ENCODE measurements at places on chromosomes 12 and 14.
A peak's percentile ranks its signal among the peaks of the same experiment; 100 is the strongest.

DNA sequence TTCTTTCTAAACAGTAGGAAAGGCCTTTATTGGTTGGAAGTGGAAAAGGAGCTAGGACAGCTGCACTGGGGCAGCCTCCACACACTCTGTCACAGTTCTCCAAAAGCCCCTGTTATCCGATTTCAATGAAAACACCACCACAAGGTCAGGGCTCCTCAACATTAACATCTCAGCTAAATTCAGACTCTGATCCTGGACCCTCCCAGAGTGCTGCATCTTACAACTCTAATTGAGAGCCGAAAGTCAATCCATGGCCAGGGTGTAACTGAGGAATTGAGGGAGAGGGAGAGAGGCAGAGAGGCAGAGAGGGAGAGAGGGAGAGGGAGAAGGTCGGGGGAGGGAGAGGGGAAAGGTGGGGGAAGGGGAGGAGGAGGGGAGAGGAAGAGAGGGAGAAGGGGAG is 32.1 kb downstream of the DICER1 start:
- no peak for DNase-seq

GRCh38 chr12:121580959-121581685 is at the start of gene KDM2B:
KDM2B (minus strand) TSS chr12:121581023; CDS start chr12:121580911, 112 bp downstream.
- peak; percentile 40 for DNase-seq

DNA sequence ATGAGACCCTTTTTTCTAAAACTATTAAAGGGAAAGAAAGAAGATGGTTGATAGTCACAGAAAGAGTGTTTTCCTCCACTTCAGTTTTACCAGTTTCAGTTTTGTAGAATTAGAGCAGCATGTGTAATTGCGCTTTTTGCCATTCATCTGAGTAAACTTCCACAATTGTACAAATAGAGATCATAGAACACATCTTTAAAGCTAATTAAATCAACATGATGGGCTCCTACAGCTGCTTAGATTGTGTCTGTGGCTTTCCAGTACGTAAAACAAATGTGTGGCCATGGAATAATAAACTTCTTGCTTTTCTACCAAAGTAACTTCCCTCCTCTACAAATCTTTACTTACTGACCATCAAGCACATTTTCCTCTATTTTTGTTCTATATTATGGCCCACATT is 84.2 kb upstream of the LRIG3 start:
- DNase-seq: peak; percentile 40

- DNase-seq: no peak
Observed at GRCh38 chr14:52106840-52107239, 38.0 kb upstream of the NID2 start.

GRCh38 chr12:48121522-48121921 is 2.4 kb downstream of the PFKM start:
- no peak for DNase-seq

DNA sequence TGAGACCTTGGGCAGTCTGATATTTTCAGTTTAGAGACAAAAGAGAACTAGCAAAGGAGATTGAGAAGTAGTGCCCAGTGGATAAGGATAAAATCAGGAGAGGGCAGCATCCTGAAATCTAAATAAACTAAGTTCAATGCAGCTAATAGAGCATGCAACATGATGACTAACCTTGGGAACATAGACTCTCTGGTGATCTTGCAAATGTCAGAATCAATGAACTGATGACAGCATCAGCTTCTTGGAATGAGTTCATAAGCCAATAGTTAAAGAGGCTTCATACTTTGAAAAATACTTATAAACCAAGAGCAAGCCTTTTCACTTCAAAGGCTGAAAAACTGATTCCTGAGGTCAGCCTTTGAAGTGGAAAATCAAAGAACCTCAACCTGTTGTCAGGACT is 8.2 kb downstream of the TAS2R19 start:
- DNase-seq: no peak

- no peak for DNase-seq
Observed at GRCh38 chr14:50725761-50726160, 57.7 kb upstream of the SAV1 start.

GRCh38 chr12:19005257-19005801 is 124.2 kb upstream of the PLEKHA5 start:
- DNase-seq: no peak

- no peak for DNase-seq
Observed at GRCh38 chr14:74394549-74394948, 31.5 kb downstream of the SYNDIG1L start.

- DNase-seq: no peak
Observed at GRCh38 chr14:20732477-20732876, 13.2 kb upstream of the EDDM3A start.

- DNase-seq: no peak
Observed at GRCh38 chr12:107458163-107458562, 227.4 kb upstream of the PWP1 start.

DNA sequence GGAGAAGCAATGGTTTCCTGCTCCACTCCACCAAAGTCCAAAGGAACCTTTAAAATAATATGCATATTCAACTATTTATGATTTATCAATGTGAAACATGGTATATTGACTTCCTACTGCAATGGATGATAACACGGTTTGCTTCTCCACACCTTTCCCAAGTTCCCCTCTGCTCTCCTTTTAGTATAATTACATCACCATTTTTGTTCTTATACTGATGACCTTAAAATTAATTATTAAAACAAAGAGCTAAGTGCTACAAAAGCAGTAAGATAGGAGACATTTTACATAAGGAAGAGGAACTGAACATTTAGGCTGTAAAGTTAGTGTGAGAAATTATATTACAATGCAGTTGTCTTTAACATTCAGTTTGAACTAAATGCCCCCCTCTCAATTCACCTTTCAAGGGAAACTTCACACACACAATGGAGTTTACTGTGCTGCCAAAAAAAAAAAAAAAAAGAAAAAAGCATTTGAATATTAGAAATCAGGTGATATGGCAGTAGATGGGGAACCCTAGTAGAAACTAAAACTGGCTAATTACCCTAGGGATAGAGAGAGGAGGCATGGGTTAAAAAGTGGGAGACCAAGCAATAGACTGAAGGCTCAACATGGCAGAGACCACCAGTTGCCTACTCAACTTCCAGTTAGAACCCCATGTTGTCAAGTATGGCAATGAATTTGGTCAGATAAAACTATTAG is 37.1 kb upstream of the STK38L start:
- DNase-seq: no peak

- peak; percentile 34 for DNase-seq
Observed at GRCh38 chr14:21917699-21918436, 244.2 kb upstream of the OR4E1 start.

- DNase-seq: peak; percentile 61
Observed at GRCh38 chr14:63777024-63777423, 49.2 kb upstream of the SGPP1 start.
